Kidney (tissue), 22 donors: ENCODE measurements at places on chromosomes 5 and 9. TPM values are rescaled to one million over a fixed set of nuclear protein-coding genes. Genes with fewer than 3 reads are reported as not detected.

Gene SPATA6L
- total RNA-seq, result 15.1 TPM

- DNase-seq, result no peak
Measured at GRCh38 chr9:16002816-16003215, 450.0 kb downstream of the CCDC171 start.

- no peak for DNase-seq
Measured at GRCh38 chr9:88528080-88528790, 6.7 kb upstream of the NXNL2 start.

Gene COL5A1
- total RNA-seq, result 23.8 TPM

Gene TNFSF8
- total RNA-seq, result 5.0 TPM

DNA sequence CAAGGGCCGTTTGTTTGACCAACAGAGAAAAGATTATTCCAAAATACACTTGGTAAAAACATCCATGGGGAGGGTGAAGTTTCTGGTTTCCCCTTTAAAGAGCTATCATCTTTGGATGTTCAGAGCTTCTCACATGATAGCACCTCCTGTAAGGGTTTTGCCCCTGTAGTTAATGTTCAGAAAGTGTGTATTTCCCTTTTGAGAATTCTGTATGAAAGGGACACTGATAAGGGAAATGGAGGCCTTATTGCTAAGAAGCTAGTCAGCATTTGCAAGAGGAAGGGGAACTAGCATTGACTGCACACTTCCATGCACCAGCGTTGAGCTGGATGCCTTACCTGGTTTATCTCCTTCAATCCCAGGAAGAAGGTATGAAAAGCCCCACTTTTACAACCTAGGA lies 31.5 kb upstream of the C5orf58 start:
- DNase-seq, result no peak

Gene DHX29
- total RNA-seq, result 28.0 TPM

Gene CDC25C
- total RNA-seq, result 0.25 TPM

DNA sequence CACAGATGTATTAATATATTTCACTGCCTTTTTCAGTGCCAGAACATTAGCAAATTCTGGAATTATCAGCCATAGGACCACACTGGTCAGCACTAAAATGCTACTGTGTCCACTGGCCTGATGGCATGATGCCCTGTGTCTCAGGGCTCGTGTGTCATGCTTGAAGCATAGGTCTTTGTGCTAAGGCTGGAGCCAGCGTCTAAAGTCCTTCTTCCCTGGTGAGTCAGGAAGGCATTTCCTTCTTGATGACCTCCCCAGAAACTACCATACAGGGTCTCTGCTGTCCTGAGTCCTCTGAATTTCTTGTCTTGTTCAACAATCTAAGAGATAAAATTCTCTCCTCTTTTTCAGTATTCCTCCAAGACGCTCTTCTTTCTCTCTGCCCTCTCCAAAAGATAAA lies 489.9 kb downstream of the PSAT1 start:
- DNase-seq, result no peak

GRCh38 chr9:100021931-100022330 lies 76.9 kb downstream of the ERP44 start:
- no peak for DNase-seq

DNA sequence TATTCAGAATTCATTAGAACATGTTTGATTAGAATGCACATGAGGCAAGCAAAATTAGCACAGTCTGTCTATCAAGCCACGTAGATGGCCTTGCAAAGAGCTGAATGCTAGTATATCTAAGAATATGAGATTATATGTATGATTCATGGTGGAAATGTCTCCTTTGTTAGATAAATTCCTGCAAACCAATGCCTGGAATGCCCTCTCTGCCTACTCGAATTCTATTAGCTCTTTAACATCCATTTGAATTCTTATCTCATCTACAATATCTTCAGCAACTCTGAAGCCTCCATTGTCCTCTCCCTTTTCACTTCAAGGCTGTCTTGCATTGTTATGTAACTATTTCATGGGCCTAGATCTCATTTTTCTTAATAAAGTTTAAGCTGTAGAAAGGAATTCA lies 205.5 kb downstream of the TMC1 start:
- DNase-seq, result no peak

Gene AK6
- total RNA-seq, result 31.1 TPM

DNA sequence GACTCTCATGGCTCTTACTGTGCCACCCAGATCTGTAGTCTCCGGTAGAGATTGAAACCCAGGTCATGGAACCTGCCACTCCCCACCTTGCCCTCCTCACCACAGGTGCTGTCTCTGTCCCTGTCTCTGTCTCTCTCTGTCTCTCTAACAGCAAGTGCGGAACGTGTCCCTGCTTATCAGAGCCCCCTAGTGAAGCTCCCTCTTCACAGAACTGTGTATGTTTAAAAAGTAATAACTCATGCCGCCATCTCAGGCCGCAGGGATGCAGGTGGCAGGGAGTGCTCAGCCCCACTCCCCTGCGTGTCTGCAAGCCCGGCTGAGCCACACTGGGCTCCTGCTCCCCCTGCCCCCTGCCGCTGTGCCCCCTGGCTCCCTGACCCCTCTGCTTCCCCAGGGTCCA lies 43.8 kb downstream of the UNC5A start:
- no peak for DNase-seq

Gene ACER2
- total RNA-seq, result 4.2 TPM

DNA sequence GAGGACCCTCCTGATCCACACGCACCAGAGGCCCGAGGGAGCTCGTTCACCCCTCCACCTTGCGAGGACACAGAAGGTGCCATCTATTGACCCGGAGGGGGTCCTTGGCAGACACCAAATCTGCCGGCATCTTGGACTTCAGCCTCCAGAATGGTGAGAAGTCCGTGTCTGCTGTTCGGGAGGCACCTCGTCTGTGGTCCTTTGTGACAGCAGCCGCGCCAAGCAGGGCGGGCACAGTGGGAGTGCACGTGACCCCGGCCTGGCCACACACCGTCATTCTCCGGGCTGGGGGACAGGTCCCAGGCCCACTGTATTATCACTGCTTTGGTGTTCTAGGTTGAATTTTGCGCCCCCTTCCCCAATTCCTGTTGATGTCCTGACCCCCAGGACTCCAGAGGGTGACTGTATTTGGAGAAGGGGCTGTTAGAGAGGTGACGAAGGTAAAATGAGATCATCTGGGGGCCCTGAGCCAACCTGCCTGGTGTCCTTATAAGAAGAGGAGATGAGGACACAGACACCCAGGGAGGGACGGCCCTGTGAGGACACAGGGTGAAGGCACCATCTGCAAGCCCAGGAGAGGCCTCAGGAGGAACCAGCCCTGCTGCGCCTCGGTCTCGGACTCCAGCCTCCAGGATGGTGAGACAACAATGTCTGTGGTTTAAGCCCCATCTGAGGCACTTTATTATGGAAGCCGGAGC lies 15.7 kb downstream of the LPCAT1 start:
- no peak for DNase-seq

GRCh38 chr9:91034521-91034920 lies 232.9 kb downstream of the SYK start:
- peak; percentile 32 for DNase-seq

GRCh38 chr5:135251093-135251492 lies 147.9 kb downstream of the MACROH2A1 start:
- DNase-seq, result no peak

- no peak for DNase-seq
Measured at GRCh38 chr5:27437594-27438200, 399.3 kb upstream of the CDH9 start.

Gene DRD1
- 0.25 TPM for total RNA-seq

GRCh38 chr9:6889868-6890267 lies 132.1 kb downstream of the KDM4C start:
- DNase-seq, result no peak

DNA sequence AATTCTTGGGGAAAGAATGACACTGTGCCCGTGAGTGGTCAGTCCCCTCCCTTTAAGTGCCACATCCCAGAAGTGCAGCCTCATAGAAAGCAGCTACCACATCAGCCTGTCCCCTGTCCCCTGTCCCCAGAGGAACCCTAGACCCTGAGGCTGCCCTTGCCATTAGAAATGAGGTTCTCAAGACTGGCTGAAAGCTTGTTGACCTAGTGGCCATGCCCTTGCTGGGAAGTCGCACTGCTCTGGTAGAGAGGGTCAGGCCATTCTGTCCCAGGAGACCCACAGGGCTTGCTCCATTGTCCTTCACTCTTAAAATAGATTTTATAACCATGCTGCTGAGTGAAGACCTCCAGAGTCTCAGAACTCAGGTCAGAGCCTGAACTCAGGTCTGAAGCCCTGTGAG lies 184.5 kb downstream of the RGS3 start:
- DNase-seq, result no peak

- no peak for DNase-seq
Measured at GRCh38 chr9:85185486-85186217, 516.1 kb downstream of the NTRK2 start.
